Activated CD4-positive, alpha-beta memory T cell treated with anti-CD3 and anti-CD28 coated beads, Interleukin-2, amount 10 ng/mL, durations not matched to agents 7 days and 5 days (primary cell): ENCODE measurements at places on chromosomes 5 and 9. TPM values are rescaled to one million over a fixed set of nuclear protein-coding genes. Genes with fewer than 3 reads are reported as not detected.

Gene PCDHGA11
- not detected for total RNA-seq

Gene FOXI1
- not detected for total RNA-seq

GRCh38 chr9:136787690-136788400 lies 3.3 kb upstream of the TMEM141 start:
- DNase-seq: peak; percentile 79

Gene PLEKHG4B
- not detected for total RNA-seq

- DNase-seq: peak; percentile 18
Observed at GRCh38 chr9:117714282-117714681, 10.1 kb downstream of the TLR4 start.

GRCh38 chr9:517993-518392 lies 303.3 kb downstream of the DOCK8 start:
- DNase-seq: no peak

- DNase-seq: no peak
Observed at GRCh38 chr9:101465326-101465915, 29.8 kb upstream of the ALDOB start.

DNA sequence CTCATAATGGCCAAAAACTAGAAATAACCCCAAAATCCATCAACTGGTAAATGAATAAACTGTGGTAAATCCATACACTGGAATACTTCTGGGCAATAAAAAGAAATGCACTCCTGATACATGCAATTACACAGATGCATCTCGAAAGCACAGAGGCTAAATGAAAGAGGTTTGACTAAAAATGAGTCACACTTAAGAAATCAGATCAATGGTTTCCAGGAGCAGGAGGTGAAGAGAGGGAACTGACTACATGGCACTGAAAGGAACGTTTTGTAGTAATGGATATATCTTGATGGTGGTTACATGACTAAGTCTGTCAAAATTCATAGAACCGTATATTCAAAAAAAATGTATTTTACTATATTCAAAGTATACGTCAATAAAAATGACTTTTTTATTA lies 42.4 kb downstream of the STRBP start:
- no peak for DNase-seq

DNA sequence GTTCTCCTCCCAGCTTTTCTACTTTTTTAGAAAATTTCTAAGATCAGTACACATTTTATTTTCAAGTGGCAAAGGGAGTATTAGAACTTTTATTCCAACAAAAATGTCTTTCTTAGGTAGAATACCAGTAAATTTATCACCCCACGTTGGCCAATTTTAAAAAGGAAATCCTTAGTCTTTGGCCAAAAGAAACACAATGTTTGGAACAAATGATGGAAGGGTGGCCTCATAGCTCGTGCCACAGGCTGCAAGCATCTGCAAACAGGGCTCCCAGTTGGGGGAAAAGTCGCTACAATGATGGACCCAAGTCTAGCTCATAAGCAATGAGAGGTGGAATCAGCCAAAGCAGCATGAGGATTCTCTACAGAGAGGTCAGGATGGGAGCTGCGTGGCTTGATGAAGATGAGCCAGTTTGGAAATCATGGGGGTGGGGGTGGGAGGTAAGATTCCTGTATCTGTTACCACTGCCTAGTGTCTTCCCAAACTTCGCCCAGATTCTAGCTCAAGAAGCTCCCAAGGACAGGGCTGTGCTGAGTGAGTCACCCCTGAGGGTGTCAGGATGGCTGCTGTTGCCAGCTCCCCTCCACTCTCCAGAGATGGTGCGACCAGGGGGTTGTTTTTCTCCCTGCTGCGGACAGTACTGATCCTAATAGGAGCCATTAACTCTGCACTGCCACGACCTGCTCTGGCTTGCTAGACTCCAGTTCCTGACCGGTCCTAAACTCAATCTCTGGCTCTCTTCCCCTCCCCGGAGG lies 75.6 kb downstream of the DCP2 start:
- DNase-seq: no peak

GRCh38 chr5:893711-894110 lies 1.0 kb downstream of the TRIP13 start:
- DNase-seq: no peak

Gene PRLR
- total RNA-seq: not detected

- DNase-seq: no peak
Observed at GRCh38 chr9:100720922-100721321, 143.0 kb downstream of the CAVIN4 start.

Gene LRRC19
- total RNA-seq: not detected

GRCh38 chr9:115109486-115109885 lies 8.5 kb downstream of the TNC start:
- no peak for DNase-seq

Gene HRCT1
- not detected for total RNA-seq

DNA sequence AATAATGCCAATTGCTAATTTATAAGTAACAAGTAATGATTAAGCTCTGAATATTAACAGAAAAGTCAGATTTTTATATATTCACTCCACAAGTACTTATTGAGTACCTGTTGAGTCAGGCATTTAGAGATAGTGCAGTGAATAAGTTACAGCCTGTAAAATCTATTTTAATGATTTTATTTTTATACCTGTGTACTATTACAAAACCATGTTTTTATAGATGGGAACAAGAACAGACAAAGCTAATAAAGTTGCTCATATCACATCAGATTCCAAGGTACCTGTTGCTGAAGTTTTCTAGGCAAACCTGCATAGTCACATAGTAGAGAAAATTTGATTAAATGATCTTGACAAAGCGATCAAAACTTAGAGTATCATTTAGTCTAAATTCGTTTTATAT lies 623.7 kb downstream of the EFNA5 start:
- no peak for DNase-seq

DNA sequence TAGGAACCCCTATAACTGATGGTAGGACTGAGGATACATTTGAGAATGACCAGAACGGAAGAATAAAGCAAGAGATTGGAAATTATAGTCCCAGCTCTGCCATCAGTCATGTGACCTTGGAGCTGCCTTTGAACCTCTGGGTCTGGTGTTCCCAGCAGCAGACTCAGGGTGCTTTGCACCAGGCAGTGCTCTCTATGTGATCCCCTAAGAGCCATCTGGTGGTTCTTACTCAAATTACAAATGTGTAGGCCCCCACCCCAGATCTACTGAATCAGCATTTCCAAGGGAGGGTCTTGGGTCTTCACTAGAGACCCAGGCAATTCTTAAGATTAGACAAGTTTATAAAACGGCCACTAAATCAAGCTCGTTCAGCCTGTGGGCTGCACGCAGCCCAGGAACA lies 40.2 kb upstream of the PRDM12 start:
- no peak for DNase-seq

DNA sequence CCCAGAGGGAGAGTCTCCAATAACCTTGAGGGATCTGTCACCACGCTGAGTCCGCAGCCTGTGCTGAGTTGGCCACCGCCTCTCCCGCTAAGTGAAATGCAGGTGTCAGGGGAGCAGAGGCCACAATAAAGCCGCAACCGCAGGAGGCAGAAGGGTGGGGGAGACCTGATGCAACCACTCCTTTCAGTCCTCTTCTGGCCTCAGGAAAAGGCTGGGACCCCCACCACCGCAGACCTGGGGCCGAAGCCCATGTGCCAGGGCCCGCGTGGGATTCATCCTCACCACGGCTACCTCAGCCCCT lies 576 bp downstream of the MAP1B start:
- DNase-seq: no peak

Gene ZBTB34
- 8.2 TPM for total RNA-seq

DNA sequence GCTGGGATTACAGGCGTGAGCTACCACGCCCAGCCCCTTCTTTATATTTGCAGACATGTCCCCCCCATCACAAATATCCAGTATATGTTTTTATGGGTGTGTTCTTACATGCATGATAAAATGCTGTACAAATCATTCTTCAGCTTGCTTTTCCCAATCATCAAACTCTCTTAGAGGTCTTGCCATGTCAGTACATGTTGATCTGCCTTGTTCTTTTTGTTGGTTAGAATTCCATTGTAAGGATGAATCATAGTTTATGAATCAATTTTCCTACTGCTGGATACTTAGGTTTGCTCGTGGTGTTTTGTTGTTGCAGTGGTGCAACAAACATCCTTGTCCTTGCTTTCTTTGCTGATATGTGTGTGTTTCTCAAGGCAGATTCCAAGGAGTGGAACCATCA lies 79.9 kb upstream of the NEURL1B start:
- no peak for DNase-seq

- DNase-seq: no peak
Observed at GRCh38 chr5:74401946-74402320, 238.6 kb downstream of the ENC1 start.

- no peak for DNase-seq
Observed at GRCh38 chr5:54443270-54443669, 12.2 kb upstream of the HSPB3 start.

DNA sequence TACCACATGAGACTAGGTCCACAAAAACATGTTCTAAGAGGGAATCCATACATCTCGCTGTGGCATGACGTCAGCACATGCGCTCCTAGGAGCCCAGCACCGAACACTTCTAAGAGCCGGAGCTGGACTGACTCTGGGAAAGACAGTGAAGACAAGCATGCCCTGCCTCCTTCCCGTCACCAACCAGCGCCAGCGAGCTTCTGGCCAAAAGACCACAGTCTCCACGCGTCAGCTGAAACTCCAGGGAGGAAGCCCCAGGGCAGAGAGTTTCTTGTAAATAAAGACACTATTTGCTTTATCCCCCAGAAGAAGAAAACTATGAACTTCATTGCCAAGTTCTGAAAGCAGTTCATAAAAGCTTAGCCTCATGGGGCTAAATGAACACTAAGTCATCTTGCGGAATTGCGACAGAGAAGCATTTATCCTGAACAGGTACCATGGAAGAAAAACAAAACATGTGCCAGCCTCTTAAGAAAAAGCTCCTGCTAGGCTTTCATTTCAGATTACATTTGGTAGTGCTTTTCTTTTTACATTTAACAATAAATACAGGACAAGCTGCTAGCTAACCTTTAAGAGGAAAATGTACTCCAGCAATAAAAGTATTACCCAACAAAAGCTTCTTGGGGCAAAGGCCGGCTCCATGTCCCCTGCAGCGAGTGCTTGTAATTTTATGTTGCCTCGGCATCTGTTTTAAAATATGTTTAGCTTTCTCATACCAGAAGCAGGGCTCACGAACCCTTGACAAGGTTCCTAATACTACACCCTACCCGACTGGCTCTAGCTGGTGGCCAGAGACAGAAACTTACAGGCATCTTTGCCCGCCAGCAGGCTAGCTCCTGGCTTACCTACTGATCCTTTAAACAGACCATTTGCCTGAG lies 96.5 kb downstream of the PRRT1B start:
- DNase-seq: no peak

GRCh38 chr5:92574023-92574422 lies 1007.0 kb downstream of the NR2F1-AS1 start:
- DNase-seq: no peak

DNA sequence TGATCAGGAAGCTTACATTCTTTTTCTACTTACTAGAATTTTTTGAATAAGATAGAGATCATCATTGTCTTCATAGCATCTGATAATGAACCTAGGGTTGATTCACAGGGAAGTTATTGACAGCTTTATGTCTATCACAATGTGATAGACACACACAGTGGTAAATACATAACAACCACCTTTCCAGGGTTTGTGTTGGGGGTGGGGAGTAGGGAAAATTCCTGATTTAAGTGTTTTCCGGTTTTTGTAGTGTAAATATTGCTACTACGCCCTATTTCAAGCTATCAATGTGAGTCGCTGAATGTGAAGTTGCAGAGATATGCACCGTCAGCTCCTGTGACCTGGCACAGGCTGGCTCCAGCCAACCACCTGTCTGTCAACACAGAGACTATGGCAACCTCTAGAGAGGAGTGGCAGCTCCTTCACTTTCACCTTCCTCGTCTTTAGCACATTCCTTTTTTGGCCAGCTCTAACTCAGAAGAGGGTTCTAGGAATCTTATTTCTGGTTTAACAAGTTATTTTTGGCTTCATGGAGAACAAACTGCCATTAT lies 224.9 kb downstream of the MAT2B start:
- no peak for DNase-seq

DNA sequence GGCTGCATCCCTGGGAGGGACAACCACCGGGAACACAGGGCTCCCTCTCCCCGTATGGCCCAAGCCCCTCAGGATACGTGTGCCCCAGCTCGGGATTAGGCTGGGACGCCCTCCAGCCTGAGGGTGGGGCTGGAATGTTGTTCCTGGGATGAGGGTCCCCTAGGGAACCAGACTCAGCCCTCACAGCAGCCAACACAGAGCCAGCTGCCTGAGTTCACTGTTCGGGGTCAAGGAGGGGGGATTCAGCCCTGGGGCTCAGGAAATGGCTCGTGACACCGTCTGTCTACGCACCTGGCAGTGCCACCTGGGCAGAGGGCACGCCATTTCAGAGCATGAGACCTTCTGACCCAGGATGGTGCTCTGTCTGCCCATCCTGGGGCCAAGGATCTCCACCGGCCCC lies 8.9 kb downstream of the RNF44 start:
- no peak for DNase-seq

- no peak for DNase-seq
Observed at GRCh38 chr5:39760385-39761198, 335.8 kb upstream of the DAB2 start.

DNA sequence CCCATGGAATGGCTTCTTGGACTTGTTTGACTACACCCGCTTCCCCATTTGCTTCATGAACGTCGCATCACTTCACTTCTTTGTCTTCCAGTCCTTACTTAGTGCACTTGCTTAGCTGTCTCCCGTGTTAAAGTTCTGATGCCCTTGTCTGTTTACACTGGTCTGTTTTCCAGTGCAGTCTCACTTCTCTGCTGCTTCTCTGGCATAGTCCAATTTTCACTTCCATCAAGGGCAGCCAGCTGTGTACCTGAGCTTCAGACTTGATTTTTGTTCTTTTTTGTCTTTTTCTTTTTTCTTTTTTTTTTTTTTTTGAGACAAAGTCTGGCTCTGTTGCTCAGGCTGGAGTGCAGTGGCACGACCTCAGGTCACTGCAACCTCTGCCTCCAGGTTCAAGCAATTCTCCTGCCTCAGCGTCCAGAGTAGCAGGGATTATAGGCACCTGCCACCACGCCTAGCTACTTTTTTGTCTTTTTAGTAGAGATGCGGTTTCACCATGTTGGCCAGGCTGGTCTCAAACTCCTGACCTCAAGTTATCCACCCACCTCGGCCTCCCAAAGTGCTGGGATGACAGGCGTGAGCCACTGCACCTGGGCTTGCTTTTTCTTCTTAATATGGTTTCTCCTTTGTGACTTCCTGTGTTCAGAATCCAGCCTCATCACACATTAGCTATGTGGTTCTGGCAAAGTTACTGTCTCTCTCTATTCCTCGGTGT lies 75.4 kb downstream of the LRRC70 start:
- no peak for DNase-seq

Gene SLC6A3
- total RNA-seq: not detected

Gene RNF183
- 0.40 TPM for total RNA-seq

- DNase-seq: no peak
Observed at GRCh38 chr5:6490693-6491092, 42.0 kb downstream of the UBE2QL1 start.

GRCh38 chr9:15306068-15306756 lies 804 bp downstream of the TTC39B start:
- peak; percentile 60 for DNase-seq

- DNase-seq: no peak
Observed at GRCh38 chr9:127973169-127974000, 7.4 kb downstream of the EEIG1 start.

- no peak for DNase-seq
Observed at GRCh38 chr5:112205846-112206245, 213.2 kb downstream of the EPB41L4A start.
